Hepatocyte (in vitro differentiated cells): ENCODE measurements at places on chromosomes 7 and 10.

DNA sequence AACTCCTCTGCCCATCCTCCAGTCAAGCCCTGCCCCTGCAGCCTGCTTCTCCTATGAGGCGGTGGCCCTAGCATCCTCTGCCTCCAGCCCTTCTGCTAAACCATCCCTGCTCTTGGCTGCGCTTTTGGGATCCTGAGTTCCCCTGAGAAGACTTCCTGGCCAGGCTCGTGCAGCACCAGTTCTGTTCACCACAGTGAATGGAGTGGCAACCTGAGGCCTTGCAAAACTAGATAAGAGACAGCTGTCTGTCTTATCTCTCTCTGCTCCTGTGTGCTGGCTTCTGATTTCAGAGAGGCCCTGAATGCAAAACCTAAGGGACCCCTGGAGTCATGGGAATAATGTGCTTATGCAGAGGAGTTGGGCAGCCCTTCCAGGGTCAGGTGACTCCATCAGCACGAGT lies 119.2 kb downstream of the TMEM178B start:
- H3K27me3 ChIP-seq = no peaks in the 10 kb centered on the region
- H3K4me3 ChIP-seq = no peak overlapping the region
- no peak overlapping the region for H3K27ac ChIP-seq
- DNase-seq = no peak
- no peaks in the 10 kb centered on the region for H3K36me3 ChIP-seq
- no peaks in the 10 kb centered on the region for H3K4me1 ChIP-seq

GRCh38 chr7:2191016-2191415 lies 41.7 kb downstream of the MAD1L1 start:
- no peaks in the 10 kb centered on the region for H3K27me3 ChIP-seq
- no peaks in the 10 kb centered on the region for H3K4me1 ChIP-seq
- H3K36me3 ChIP-seq = no peaks in the 10 kb centered on the region
- no peak for DNase-seq
- H3K4me3 ChIP-seq = no peak overlapping the region

- H3K27me3 ChIP-seq = peaks cover 6% of the 10 kb centered on the region
- H3K4me3 ChIP-seq = no peak overlapping the region
- H3K27ac ChIP-seq = no peak overlapping the region
- H3K36me3 ChIP-seq = no peaks in the 10 kb centered on the region
- H3K4me1 ChIP-seq = no peaks in the 10 kb centered on the region
These were observed 88.5 kb downstream of the NPTX2 start for GRCh38 chr7:98705626-98706025.

GRCh38 chr10:123462756-123463155 lies 203.4 kb upstream of the GPR26 start:
- no peak overlapping the region for H3K27ac ChIP-seq
- no peak overlapping the region for H3K4me3 ChIP-seq
- no peaks in the 10 kb centered on the region for H3K4me1 ChIP-seq

GRCh38 chr10:8349610-8350249 lies 295.2 kb downstream of the GATA3 start:
- peaks cover 3% of the 10 kb centered on the region for H3K27me3 ChIP-seq
- H3K27ac ChIP-seq = peak overlapping the region; percentile 41
- H3K4me3 ChIP-seq = no peak overlapping the region
- H3K4me1 ChIP-seq = peaks cover 3% of the 10 kb centered on the region

GRCh38 chr10:17092986-17093803 lies 36.4 kb downstream of the CUBN start:
- H3K27ac ChIP-seq = peak overlapping the region; percentile 3
- H3K4me3 ChIP-seq = no peak overlapping the region
- no peaks in the 10 kb centered on the region for H3K27me3 ChIP-seq

- H3K27me3 ChIP-seq = no peaks in the 10 kb centered on the region
- no peak overlapping the region for H3K4me3 ChIP-seq
- DNase-seq = no peak
- H3K4me1 ChIP-seq = no peaks in the 10 kb centered on the region
- no peak overlapping the region for H3K27ac ChIP-seq
These were observed 144.8 kb downstream of the MYOF start for GRCh38 chr10:93337309-93337721.

GRCh38 chr7:140552240-140552679 lies 73.0 kb upstream of the MKRN1 start:
- no peaks in the 10 kb centered on the region for H3K36me3 ChIP-seq
- H3K4me1 ChIP-seq = no peaks in the 10 kb centered on the region
- DNase-seq = no peak
- no peak overlapping the region for H3K27ac ChIP-seq
- no peak overlapping the region for H3K4me3 ChIP-seq

DNA sequence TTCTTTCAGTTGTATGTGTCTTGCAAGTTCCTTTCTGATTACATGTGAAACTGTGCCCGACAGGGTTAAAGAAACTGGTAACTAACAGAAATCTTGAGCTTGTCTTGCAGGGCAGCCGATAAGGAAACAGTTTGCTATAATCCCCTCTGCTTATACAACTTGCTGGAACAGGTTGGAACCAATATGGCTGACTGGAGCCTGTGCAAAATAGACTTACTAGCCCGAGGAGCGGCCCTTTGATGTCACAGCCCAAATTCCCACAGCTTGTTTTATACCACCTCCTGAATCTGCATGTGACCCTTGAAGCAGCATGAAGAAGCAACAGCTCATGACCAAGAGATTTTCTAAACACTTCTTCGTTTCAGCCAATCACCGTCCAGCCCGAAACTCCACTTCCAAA lies 3.3 kb upstream of the YKT6 start:
- DNase-seq = no peak
- no peaks in the 10 kb centered on the region for H3K36me3 ChIP-seq
- no peaks in the 10 kb centered on the region for H3K27me3 ChIP-seq
- no peak overlapping the region for H3K27ac ChIP-seq

DNA sequence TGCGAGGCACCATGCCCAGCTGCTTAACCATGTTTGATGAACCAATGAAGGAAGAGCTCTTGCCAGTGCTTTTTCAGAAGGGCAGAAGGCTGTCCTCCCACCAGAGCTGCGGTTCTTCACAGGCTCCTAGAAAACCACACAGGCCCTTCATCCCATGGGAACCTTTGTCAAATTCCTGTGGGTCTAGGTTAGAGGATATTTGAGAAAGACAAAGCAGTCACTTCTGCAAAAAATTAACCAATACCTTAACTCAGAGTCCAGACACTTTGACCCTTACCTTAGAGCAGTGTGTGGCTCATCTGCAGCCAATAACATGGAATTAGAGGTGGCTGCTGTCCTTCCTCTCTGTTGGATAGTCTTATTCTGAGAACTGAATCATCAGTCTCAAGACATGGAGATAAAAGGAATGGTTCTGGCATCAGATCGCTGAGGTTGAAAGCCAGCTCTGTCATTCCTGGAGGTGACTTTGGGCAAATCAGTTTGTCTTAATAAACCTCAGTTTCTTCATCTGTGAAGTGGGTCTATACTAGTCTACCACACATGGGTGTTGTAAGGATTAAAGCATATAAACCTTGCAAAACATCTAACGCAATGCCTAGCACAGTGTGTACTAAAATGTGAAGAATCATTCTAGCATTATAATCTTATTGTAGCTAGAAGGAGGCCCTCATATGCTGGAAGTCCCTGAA lies 65.1 kb upstream of the PIP4K2A start:
- DNase-seq = no peak
- H3K4me3 ChIP-seq = no peak overlapping the region
- H3K36me3 ChIP-seq = no peaks in the 10 kb centered on the region
- H3K27ac ChIP-seq = no peak overlapping the region

DNA sequence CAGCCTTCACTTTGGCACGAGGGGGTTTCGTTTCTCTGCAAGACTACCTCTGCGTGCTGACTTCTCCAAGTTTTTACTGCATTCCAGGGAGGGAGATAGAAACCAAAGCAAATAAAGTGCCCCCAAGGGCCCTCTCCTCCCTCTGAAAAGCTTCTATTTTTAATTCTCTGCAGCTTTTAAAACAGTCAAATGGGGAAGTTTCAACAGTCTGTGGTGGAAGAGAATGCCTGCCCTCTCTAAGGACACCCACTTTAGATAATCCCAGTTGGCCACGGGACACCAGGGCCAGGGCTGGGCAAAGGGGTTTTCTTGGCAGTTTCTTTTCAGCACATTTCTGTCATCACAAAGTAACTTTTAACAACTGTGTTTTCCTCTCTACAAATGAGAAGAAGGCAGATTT lies 386.7 kb upstream of the NPVF start:
- H3K4me3 ChIP-seq = no peak overlapping the region
- no peaks in the 10 kb centered on the region for H3K27me3 ChIP-seq
- peak overlapping the region; percentile 52 for H3K27ac ChIP-seq
- H3K4me1 ChIP-seq = peaks cover 15% of the 10 kb centered on the region

DNA sequence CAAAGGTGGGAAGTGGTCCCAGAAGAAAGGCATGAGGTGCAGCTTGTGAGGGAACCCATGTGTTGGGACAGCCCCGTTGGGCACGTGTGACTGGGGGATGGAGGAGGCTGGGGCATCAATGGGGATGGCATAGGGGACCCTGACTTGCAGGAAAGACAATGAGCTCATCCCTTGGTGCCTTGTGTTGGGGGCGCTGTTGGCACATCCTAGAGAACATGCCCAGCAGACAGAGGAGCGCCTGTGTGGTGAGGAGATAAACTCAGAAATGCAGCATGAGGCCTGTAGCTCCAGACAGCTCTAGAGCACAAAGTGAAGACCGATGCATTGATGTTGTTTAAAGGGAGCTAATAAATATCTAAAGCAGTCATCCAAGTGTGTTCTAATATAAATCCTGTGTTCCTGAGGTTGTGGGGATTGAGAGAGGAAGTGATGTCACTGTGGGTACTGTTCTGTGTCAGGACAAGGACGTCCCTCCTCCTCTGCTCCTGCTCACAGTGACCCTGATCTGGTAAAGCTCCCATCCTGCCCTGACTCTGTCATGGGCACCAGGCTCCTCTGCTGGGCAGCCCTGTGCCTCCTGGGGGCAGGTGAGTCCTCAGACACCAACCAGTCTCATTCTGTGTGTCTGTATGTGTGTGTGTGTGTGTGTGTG lies 126.1 kb upstream of the PRSS58 start:
- no peak overlapping the region for H3K4me3 ChIP-seq
- H3K27me3 ChIP-seq = no peaks in the 10 kb centered on the region
- H3K4me1 ChIP-seq = no peaks in the 10 kb centered on the region
- peak overlapping the region; percentile 20 for H3K27ac ChIP-seq
- DNase-seq = no peak

DNA sequence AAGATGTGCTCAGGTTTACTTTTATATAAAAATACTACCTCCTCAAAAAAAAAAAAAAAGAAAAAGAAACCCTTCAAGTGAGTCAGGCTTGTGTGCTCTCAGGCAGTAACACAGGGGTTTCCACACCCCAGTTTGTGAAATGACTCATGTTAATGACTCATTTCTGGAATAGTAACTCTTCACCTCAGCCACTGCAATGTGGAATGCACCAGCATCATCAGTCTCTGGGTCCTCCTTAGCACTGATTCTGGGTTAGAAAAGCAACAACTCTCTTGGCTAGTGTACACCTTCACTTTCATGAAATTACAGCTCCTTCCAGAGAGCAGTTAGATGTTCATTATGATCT lies 110.6 kb downstream of the EMX2 start:
- H3K4me1 ChIP-seq = peaks cover 5% of the 10 kb centered on the region
- peak overlapping the region; percentile 78 for H3K27ac ChIP-seq
- no peaks in the 10 kb centered on the region for H3K36me3 ChIP-seq
- no peaks in the 10 kb centered on the region for H3K27me3 ChIP-seq

GRCh38 chr10:17981766-17982380 lies 30.2 kb downstream of the SLC39A12 start:
- H3K27me3 ChIP-seq = no peaks in the 10 kb centered on the region
- no peak overlapping the region for H3K27ac ChIP-seq
- H3K36me3 ChIP-seq = no peaks in the 10 kb centered on the region
- H3K4me1 ChIP-seq = no peaks in the 10 kb centered on the region
- DNase-seq = peak; percentile 17

DNA sequence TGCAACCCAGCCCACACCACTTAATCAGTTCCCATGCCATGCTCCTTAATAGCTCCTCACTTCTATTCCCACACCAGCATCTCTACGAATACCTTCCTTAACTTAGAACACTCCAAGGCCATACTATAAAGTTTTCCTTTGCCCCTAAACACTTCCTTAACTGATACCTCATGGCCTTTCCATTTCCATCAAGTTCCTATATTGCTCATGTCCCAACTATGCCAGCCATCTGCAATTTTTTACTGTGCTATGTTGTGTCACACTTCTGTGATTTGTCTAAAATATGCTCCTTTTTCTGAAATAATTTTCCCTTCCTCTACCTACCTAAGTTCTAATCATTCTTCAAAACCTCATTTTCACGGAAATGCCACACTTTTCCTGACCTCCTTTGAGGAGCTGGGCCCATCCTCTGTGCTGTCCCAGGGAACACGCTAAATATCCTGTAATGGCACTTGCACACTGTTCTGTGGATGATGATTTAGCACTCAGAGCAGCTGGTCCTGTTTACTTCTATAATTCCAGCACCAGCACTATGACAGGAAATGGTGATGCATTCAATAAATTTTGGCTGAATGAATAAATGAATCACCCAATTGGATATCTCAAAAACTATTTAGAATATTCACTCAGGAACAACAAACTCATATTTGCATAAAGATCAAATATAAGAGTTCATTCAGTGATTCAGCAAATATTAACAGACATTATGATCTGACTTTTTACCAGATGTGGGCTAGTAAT lies 266.5 kb upstream of the HGF start:
- no peaks in the 10 kb centered on the region for H3K4me1 ChIP-seq
- no peak overlapping the region for H3K27ac ChIP-seq
- DNase-seq = no peak

DNA sequence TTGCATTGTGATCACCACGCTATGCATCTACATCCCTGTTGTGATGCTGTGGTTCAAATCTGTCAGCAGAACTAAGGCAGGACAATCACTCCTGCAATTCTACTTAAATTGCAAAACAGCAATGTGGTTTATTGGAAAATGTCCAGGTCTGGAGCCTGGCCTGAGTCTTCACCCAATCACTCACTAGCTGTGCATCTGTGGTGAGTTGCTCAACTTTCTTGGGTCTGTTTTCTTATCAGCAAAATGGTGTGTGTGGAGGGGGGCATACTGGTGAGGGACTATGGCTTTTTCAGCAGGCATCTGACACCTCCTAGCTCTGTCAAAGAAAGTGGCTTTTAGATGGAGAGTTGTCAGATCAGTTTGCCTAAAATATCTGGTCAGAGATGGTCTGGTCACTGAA lies 108.3 kb upstream of the FEZF1 start:
- no peaks in the 10 kb centered on the region for H3K27me3 ChIP-seq
- DNase-seq = peak; percentile 50
- no peaks in the 10 kb centered on the region for H3K36me3 ChIP-seq
- no peaks in the 10 kb centered on the region for H3K4me1 ChIP-seq
- no peak overlapping the region for H3K4me3 ChIP-seq

- peak overlapping the region; percentile 46 for H3K27ac ChIP-seq
- peak; percentile 23 for DNase-seq
These were observed 131.9 kb downstream of the KCNMA1 start for GRCh38 chr10:77505431-77506334.

DNA sequence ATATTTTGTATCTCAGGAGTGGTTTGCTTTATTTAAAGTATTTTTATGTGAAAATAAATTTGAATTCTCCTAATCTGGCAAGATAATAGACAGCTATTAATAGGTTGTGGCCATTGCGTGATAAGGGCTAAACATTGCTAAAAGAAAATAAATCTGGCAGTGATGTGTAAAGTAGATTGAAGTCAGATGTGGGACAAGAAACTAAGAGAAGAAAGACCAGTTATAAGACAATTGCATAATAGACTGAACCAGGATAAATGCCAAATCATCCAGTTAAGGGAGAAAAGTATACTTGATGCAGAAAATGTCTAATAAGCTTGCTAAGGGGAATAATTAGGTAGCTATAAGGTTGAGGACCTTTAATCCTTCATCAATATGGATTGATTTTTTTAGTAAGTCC lies 197.5 kb upstream of the CSTF2T start:
- H3K27ac ChIP-seq = no peak overlapping the region
- DNase-seq = no peak
- no peaks in the 10 kb centered on the region for H3K27me3 ChIP-seq
- no peaks in the 10 kb centered on the region for H3K36me3 ChIP-seq
- no peaks in the 10 kb centered on the region for H3K4me1 ChIP-seq
- H3K4me3 ChIP-seq = no peak overlapping the region
